ENCODE measurements at places on chromosomes 1 and 21.

DNA sequence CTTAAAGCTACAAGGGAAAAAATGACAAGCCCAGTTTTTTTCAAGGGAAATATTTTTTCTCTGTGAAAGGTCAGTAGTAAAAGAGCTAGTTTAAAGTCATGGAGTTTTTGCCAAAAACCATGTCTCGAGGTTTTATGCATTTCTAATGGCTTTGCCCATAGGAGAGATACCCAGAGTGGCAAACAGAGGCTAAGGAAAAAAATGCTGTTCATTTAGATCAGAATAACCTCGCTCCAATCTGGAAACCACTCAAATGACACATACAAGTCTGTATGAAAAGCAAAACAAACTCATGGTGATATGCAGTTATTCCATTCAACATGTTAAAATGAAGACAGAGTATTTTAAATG lies 36.9 kb upstream of the EDEM3 start:
- no peak for DNase-seq

GRCh38 chr1:59631561-59632255 lies 183.0 kb upstream of the HOOK1 start:
- DNase-seq: no peak

DNA sequence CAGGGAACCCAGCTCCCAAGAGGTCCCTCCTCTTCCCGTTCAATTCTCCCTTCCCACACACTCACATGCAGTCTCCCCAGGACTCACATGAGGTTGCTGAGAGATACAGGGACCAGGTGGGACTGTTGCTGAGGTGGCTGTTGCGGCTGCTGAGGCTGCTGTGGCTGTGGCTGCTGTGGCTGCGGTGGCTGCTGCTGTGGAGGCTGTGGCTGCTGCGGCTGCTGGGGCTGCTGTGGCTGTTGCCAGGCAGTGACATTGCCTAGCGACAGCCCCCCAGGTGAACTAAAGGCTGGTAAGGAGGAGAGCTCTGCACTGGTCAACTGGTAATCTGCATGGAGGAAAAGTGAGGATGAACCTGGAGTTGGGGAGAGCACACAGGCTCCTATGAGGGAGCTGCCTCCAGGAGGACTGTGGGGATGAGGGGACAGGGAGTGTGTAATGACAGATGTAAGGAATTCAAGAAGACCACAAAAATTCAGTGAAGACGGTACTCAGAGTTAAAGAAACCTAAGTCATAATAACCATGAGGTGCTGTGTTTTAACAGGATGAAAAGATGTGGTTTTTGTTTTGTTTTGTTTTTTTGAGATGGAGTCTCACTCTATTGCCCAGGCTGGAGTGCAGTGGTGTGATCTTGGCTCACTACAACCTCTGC lies 31.8 kb downstream of the MEF2D start:
- DNase-seq: no peak

GRCh38 chr1:208164609-208165008 lies 79.6 kb downstream of the PLXNA2 start:
- no peak for DNase-seq

GRCh38 chr1:10450156-10450814 lies 454 bp downstream of the CORT start:
- DNase-seq: no peak

DNA sequence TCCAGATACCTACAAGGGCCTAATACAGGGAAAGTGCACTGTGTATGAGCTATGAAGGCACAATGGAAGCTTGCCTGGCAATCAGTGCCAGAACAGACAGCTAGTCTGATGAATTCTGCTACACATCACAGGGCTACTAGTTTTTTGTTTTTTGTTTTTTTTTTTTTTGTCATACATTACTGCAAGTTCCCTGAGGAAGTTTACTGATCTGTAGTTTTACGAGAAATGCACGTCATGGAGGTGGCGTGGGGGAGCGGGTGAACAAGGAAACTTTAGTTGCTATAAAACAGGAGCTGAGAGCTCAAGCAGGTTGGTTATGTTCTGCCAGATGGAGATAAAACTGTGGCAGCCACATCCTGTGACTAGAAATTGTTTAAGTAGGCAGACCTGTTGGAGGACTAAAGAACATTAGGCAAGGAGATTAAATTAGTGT lies 17.7 kb downstream of the PTPRC start:
- DNase-seq: no peak

DNA sequence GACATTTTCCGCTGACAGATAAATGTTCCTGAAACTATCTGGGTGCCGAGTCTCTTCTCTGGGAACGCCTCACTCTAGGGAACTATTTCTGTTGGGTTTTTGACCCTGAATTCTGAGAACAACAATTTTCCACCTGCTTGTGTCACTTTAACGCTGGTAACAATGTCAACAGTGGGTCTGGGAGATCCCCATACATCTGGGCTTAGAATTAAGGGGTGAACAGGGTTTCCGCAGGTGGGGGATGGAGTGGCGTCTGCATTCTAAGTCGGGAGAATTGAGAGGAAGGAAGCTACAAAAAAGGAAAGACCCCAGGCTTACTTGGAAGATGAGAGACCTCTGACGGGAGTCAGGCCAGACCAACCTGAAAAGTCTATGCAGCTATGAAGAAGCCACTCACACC lies 8.7 kb downstream of the CD247 start:
- DNase-seq: no peak

DNA sequence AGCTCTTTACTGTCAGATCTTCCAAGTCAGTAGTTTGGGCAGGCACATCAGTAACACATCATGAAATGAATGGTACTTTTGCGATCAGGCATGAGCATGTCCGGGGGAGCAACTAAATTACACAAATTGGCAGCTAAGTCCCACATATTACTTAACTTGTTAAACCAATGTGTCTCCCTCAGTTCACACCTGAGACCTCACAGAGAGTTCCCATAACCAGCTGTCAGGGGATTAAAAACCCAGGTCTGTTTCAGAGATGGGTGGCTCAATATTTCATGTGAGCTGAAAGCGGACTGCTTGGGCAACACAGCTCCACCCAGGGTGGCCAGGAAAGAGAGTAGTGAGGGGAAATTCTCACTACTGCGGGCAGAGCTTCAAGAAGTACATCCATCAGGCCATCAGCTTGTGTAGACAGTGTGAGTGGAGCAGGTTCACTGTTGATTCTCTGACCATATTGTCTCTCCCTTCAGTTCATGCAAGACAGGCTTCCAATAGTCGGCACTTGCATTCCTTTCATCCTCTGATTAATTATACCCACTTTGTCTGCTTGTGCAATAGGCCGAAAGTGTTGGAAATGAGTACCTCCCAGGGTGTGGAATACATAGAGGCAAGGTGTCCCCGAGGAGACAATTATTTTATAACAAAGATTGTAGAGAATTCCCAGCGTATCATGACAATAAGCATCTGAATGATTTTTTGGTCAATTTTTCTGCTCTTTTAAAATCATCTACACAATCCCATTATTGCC lies 139.9 kb downstream of the PTGER3 start:
- no peak for DNase-seq

- DNase-seq: no peak
Observed at GRCh38 chr1:19676438-19676922, 11.8 kb downstream of the HTR6 start.
